ENCODE measurements at places on chromosomes 11 and 22. TPM values are rescaled to one million over a fixed set of nuclear protein-coding genes. Genes with fewer than 3 reads are reported as not detected.

The TRIM51 gene
- not detected for polyA plus RNA-seq

The GGT1 gene
- 6.4 TPM for polyA plus RNA-seq

The MAP6 gene
- polyA plus RNA-seq: 200 TPM

The MYOD1 gene
- not detected for polyA plus RNA-seq

The HEPN1 gene
- not detected for polyA plus RNA-seq

The BCL2L13 gene
- polyA plus RNA-seq: 21.6 TPM

The MB gene
- not detected for polyA plus RNA-seq

The ABCC8 gene
- polyA plus RNA-seq: 13.2 TPM

The CDC42EP1 gene
- polyA plus RNA-seq: not detected

The UBASH3B gene
- polyA plus RNA-seq: 4.2 TPM

Measured in neural cell (in vitro differentiated cells).